Activated CD4-positive, alpha-beta T cell treated with anti-CD3 and anti-CD28 coated beads, Interleukin-2, Interleukin-6, amounts not matched to agents 100 ng/mL and 50 ng/mL, durations not matched to agents 16 hours and 8 hours (primary cell): ENCODE measurements at places on chromosomes 11 and 22.

DNA sequence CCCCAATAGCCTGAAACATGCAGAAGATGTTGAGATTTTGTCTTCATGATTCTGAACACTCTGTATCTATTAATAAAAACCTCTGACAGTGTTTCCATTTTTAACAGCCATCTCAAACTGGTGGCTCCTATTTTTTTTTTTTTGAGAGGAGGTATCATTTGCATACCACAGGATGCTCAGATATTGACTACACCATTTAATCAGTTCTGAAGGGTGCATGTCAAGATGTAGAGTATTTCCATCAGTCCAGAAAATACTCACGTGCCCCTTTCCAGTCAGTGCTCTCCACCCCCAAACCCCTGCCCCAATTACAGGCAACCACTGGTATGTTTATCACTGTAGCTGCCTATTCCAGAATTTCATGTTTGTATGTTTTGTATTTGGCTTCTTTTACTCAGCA is 85.3 kb upstream of the SORL1-AS1 start:
- DNase-seq = peak; percentile 12

DNA sequence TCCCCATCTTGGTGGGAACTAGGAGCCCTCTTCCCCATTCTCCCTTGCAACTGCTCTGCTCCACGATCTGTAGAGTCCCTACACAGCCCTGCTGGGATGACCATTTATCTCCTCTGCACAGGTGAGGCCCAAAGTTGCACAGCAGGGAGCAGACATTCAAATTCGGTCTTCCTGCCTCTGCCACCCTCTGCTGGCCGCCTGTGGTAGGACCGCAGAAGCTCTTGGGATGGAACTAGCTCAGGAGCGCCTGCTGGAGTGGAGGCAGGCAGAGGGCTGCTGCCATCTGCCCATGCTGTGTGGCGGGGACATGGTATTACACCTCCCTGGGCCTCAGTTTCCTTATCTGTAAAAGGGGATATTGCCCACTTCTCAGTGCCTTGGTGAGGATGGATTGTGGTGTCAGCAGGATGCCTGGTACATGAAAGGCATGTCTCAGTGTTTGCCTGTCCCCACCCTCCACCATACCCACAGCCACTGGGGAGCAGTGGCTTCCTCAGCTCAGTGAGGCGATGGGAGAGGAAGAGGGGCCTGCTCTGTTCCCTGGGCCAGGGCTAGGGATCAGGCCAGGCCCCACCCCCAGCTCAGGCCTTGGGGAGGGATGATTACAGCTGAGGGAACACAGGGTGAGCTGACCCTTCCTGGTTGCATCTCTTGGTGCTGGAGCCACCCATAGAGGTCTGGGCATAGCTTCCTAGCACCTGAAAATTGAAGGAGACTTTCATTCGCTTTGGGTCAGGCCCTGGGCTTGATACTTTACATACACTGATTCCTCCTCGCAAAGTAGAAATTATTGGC is 11.3 kb upstream of the OMP start:
- DNase-seq = peak; percentile 83

DNA sequence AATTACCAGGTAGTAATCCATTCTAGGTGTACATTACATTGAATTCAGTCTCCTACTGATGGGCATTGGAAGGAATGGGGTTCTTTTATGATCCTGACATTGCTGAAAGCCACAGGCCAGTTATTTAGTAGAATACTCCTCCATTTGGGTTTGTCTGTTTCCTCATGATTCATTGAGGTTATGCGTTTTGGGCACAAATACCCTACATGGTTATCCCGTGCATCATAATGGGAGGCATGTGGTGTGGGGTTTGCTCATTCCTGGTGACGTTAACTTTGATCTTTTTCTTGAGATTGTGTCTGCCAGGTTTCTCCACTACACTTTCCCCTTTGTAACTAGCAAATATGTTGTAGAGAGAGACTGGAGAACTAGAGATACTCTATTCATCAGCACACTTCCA is 5.5 kb downstream of the FOLR3 start:
- peak; percentile 88 for DNase-seq

DNA sequence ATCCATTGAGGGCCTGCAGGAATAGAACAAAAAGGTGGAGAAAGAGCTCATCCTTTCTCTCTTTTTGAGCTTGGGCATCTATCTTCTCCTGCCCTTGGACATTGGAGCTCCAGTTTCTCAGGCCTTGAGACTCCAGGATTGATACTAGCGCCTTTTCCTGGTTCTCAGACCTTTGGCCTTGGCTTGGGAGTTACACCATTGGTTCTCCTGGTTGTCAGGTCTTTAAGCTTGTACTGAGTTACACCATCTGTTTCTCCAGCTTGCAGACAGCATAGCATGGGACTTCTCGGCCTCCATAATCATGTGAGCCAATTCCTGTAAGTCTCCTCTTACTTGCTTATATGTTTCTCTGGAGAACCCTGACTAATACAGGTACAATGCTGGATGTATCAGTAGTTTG is 72.6 kb downstream of the GRK3 start:
- DNase-seq = no peak

DNA sequence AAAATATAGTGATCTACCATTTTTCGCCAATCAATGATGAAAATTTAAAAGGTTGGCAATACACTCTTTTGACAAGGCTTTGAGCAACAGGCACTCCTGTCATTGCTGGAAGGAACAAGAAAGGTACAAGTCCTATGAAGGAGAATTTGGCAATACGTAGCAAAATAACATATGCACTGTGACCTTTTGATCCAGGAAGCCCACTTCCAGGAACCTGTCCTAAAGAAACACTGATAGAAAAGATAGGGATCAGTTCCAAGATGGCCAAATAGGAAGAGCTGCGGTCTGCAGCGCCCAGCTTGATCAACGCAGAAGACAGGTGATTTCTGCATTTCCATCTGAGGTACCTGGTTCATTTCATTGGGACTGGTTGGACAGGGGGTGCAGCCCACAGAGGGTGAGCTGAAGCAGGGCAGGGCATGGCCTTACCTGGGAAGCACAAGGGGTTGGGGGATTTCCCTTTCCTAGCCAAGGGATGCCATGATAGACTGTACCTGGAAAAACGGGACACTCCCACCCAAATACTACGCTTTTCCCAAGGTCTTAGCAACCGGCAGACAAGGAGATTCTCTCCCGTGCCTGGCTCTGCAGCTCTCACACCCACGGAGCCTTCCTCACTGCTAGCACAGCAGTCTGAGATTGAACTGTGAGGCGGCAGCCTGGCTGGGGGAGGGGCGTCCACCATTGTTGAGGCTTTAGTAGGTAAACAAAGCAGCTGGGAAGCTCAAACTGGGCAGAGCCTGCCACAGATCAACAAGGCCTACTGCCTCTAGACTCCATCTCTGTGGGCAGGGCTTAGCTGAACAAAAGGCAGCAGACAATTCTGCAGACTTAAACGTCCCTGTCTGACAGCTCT is 69.7 kb upstream of the GALNT18 start:
- no peak for DNase-seq

DNA sequence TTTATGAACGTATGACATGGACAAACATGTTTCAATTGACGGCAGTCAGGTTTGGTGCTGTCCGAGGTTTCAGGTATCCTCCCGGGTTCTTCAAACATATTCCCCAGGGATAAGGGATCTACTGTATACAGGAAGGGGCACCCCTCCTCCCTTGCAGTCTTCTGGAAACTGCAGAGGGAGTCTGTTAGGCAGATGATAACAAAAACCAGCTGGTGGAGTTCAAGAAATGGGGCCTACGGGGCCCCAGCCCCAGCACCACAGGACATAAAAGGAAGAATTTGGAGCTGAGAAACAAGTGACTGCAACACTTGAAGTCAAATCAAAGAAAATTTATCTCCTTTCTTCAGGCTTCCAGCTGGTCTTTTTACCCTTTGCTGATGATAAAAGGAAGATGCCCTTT is 32.1 kb downstream of the SNU13 start:
- DNase-seq = no peak

GRCh38 chr11:67583247-67584204 is at the start of gene GSTP1:
GSTP1 (plus strand) TSS chr11:67583812; CDS start chr11:67583844, 32 bp downstream.
- DNase-seq = peak; percentile 90

- DNase-seq = peak; percentile 27
Measured at GRCh38 chr11:34086554-34087283, 18.7 kb upstream of the NAT10 start.

DNA sequence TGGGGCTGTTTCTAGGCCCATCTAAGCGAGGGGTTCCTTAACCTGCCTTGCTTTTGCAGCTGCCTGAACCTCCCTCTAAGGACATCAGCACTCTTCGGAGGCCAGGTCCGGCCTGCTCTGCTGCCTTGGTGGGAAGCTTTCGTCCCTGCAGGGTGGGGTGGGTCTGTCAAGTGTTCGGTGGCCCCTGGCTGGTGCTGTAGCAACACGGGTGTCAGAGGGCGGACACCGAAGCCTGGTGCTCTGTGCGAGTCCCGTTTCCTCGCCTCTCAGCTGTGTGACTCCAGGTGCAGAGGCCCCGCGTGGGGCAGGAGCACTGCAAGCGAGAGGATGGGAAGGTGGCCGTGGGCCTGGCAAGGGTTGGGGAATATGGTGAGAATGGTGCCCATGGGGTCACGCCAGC is 64.6 kb downstream of the CDKN1C start:
- no peak for DNase-seq

DNA sequence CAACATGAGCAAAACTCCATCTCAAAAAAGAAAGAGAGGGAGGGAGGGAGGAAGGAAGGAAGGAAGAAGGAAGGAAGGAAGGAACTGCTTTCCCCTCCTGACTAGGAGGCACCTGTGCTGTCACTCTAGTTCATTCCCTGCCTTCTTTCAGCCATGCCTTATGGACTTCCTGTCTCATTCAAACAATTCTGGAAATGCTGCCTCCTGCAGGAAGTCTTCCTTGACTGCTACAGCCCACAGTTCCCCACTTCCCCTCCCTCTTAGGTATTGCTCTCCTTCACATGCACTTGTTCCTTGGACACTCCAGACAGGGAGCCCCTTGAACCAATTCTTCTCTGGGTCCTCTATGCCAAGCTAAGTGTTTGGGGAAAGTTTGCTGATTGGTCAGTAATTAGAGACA is 31.6 kb upstream of the WNT11 start:
- DNase-seq = no peak

DNA sequence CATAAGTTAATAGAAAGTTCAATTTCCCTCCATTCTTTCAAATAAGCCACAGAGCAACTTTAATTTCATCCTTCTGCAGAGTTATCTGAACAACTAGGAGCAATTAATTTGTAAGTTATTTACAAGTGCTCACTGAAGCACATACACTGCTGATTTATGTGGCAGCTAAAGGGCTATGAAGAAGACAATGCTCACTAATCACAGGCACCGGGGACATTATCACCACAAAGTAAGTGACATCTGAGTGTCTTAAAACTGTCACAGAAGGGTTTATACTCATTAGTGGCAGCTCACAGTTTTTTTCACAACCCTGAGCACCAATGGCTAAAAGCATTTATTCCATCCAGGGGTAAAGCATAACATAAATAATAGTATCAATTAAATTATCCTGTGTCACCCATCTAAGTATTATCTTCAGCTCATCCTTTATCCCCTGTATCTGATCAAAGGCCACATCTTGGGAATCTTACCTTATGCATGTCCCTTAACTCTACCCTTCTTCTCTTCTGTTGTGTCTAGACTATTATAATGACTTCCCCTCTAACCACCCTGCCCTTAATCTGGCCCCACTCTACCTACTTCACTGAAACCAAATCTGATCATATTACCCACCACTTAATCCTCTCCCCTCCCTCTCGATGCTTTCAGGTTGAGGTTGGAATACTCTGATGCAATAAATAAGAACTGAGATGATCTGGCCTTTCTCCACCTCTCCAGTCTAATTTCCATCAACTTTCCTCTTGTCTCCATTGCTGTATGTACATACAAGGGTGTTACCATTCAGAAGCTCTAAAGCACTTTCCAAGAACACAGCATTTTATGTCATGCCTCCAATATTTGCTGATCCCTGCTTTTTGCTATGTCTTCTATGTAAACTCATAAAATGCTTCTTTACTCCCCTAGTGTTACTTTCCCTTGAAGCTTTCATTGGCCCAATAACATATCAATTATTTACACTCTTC is 252.7 kb downstream of the CASP12 start:
- DNase-seq = no peak

- no peak for DNase-seq
Measured at GRCh38 chr11:69976794-69977193, 101.3 kb upstream of the ANO1 start.

DNA sequence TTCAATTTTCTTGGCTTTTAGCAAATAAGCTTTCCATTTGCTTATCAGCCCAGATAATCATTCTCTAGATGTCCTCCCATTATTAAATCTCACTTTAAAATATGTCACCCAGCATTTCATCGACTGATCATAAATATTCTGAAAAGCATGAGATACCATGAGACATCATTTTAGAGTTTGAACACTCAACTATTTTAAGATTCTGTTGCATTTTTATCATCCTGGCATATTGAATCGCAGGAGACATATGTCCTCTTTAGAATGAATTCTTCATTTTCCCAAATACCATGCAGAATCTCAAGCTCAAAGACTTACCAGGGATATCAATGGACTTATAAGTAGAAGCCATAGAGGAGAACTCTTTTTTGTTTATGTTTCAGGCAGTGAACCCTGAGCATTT is at the start of gene OR52A5:
OR52A5 (minus strand) TSS at position 361 of the 400 bp plus-strand sequence. CDS start 5,714 bp downstream, outside the sequence.
- no peak for DNase-seq

DNA sequence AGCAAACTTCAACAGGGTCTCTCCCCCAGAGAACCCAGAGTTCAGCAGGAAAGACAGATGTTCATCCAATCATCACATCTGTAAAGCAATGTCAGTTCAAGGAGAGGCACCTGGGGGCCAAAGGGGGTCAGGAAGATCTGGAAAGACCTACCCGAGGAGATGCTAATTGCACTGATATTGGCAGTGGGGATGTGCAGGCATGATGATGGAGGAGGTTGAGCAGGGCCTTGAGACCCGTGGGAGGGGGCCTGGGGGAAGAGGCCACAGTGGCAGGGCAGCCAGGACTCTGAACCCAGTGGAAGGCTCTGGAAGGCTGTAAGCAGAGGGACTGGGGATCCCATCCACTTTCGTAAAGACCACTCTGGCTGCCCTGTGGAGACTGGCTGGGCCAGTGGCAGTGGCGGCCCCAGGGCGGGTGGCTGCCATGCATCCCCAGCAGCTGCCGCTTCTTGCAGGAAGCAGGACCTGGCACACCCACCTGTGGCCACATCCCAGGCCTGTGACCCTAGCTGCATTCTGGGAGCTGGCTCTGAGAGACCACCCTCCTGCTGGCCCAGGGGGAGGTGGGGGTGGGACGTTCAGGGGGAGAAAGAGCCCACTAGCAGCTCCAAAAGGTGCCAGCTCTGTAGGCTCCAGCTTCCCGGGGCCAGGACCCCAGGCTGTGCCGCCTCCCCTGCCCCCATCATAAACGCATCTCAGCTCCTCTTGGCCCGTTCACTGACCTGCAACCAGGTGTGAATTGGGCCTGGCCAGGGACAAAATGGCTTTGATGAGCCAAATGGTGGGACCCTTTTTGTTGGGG is 59.9 kb upstream of the FGF3 start:
- no peak for DNase-seq

DNA sequence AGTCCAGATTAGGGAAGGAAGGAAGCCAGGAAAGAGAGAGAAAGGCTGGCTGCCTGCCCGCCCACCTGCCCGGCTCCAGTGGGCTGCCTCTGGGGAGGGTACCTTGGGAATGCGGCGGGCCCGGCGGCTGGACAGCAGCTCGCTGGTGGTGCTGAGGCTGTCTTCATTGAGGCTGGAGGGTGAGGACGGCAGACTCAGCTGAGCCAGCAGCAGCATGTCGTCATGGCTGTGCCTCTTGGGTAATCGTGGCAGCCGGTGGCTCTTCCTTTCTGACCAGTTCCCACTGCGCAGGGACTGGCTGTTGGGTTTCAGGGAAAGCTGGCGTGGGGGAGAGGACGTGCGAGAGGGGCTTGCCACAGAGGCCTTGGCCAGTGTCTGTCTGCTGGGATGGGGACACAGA is 32.9 kb downstream of the RPL27A start:
- DNase-seq = no peak

- DNase-seq = no peak
Measured at GRCh38 chr22:24095826-24096757, 85.0 kb downstream of the CABIN1 start.

GRCh38 chr11:80636999-80637398 is 1196.2 kb upstream of the TENM4 start:
- DNase-seq = no peak
